ENCODE measurements at places on chromosomes 11 and 22. TPM values are rescaled to one million over a fixed set of nuclear protein-coding genes. Genes with fewer than 3 reads are reported as not detected.
A peak's percentile ranks its signal among the peaks of the same experiment; 100 is the strongest.

DNA sequence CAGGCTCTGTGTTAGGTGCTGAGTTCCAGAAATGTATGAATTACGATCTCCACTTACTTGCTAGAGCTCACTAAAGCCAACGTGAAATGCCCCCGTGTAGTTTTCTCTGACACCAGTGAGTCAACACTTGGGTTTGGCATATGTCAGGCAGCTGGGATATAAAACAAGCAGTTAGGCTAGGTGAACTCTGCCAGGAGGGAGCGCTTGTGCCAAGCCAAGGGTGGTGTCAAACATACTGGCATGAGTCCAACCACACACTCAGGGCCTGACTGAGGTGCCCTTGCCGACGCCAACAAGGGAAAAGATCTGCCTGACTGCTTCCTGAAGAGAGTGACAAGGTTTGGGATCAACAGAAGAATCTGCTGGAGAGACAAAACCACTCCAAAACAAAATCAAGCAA lies 167.8 kb upstream of the NARS2 start:
- DNase-seq, result peak; percentile 92

DNA sequence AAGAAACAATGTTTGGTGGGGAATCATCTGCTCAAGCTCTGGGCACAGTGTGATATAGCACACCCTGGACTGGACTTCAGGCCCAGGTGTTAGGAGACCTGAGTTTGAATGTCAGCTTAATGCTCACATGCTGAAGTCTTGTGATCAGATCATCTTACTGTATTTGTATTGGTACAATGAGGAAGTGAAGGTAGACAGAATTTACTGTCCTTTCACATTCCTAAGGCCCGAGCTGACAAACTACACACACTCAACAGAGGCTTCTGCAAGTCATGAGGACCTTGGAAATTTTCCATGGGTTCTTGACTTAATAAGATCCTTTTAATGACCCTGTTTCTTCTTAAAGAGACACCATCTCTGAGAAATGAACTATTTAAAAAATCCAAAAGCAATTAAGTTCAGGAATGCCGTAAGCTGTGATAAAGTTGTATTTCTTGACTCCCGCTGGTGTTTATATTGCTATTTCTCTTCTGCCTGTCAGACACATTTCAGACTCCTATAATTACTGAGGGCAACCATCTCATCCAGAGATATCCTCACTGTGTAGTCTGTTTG lies 802.0 kb downstream of the DLG2 start:
- DNase-seq, result no peak

DNA sequence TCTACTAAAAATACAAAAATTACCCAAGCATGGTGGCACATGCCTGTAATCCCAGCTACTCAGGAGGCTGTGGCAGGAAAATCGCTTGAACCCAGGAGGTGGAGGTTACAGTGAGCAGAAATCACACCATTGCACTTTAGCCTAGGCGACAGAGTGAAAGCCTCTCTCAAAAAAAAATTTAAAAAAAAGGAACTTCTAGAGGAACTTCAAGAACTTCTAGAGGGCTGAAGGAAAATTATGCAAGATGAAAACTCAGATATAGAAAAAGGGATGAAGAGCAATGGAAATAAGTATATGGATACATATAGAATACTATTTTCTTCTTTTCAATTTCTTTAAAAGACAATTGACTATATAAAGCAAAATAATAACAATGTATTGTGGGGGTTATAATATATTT lies 51.2 kb upstream of the PRR5 start:
- no peak for DNase-seq

- no peak for DNase-seq
Measured at GRCh38 chr11:8218840-8219239, 44.8 kb downstream of the LMO1 start.

DNA sequence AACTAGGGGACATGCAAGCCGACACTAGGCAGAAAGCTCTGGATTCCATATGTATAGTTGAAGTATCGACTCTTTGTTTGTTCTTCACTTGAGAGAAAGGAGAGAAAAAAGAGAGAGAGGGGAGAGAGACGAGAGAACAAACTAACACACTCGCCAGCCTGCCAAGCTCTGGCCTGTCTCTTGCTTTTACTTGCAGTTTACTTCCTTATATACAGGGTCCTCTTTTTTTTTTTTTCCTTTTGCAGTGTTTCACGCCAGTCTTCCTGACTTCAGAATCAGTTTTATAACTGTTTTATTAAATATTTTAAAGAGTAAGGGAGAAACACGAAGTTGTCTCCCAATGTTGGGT lies 19.9 kb downstream of the TEAD1 start:
- no peak for DNase-seq

DNA sequence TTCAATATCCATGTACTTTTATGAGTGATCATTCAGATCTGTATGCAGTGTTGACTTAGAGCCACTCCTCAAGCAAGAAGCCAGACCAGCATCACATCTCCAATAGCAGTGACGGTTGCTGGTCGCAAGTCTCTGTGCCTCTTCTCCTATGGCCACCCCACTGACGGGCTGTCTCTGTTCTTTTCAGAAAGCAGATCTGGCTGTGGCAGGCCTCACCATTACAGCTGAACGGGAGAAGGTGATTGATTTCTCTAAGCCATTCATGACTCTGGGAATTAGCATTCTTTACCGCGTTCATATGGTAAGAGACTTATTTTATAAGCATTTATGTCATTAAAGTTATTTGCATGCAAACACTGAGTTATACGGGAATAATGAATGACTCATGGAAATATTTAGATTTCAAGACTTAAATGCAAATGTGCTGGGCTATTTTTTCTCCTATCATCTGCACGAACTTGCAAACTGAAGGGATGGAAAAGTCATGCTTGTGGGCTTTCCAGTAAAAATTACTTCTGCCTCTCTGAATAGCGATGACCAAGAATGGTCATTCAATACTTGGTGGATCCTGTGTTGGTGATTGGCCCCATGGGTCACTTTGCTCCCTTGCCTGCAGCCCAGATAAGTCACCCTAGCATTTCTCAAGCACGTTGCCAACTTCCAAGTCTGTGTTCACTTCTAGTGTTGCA lies 83.6 kb upstream of the TBCEL start:
- no peak for DNase-seq

DNA sequence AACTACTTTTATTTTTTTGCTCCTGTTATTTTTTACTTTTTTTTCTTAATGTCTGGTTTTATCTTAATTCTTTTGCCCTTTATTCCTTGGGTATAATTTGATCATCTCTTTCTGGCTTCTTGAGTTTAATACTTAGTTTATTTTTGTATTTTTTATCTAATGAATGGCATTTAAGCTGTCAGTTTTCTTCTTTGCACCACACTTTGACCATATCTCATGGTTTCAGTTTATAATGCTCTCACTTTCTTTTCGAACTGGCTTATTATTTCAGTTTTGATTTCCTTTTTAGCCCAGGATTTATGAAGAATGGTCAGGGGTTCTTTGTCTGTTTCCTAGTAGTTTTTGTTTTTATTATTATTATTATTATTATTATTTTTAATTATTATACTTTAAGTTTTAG lies 48.3 kb downstream of the QSER1 start:
- no peak for DNase-seq

GRCh38 chr22:20012741-20013331 lies 3.8 kb downstream of the ARVCF start:
- DNase-seq, result no peak

The SUSD2 gene
- 0.20 TPM for total RNA-seq

- DNase-seq, result no peak
Measured at GRCh38 chr11:57709802-57710367, 2.1 kb downstream of the MED19 start.

DNA sequence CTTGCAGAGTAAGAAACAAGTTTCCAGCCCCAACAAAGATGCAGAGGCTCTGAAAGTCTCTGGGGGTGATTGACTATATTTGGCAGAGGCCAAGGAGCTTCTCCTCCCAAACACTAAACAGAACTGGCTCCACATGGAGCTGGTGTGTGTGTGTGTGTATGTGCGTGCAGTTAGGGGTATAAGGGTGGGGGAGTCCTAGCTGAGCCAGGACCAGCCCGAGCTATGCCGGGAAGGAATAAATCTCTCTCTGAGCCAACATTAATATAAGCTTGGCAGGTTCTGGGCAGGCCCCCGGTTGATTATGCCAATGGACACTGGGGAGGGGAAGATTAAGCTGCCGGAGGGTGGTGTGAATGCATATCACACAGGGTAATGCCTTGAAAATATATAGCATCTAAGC lies 324.2 kb downstream of the MIAT start:
- DNase-seq, result peak; percentile 59

GRCh38 chr22:49079743-49080500 lies 747.8 kb downstream of the BRD1 start:
- DNase-seq, result no peak

- DNase-seq, result peak; percentile 73
Measured at GRCh38 chr11:28834877-28835276, 726.7 kb downstream of the METTL15 start.

The CCDC116 gene
- not detected for total RNA-seq

The MUC6 gene
- not detected for total RNA-seq
